Upper lobe of left lung (tissue), 6 donors: ENCODE measurements at places on chromosomes 5 and 9. TPM values are rescaled to one million over a fixed set of nuclear protein-coding genes. Genes with fewer than 3 reads are reported as not detected.
A peak's percentile ranks its signal among the peaks of the same experiment; 100 is the strongest.

DNA sequence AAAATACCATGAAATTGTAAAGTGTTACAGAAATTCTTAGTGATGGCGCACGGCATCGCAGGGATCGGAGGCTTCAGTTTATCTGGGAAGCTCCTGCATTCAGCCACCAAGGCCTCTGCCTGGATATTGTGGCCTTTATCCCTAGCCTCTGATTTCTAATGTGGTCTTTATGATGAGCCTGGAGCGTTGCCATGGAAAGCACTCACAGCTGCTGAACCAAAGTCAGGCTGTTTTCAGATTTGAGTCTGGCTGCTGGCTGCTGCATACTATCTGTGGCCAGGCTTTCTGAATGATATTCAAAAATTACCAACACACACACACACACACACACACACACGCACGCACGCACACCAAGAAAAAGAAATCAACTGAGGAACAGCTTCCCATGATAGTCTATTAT lies 101.1 kb upstream of the ZNF366 start:
- DNase-seq = no peak
- H3K36me3 ChIP-seq = no peaks in the 10 kb centered on the region
- no peak overlapping the region for H3K4me3 ChIP-seq

GRCh38 chr9:119639287-119639955 lies 270.2 kb upstream of the BRINP1 start:
- H3K36me3 ChIP-seq = no peaks in the 10 kb centered on the region
- H3K27me3 ChIP-seq = no peaks in the 10 kb centered on the region
- no peak for DNase-seq

- DNase-seq = no peak
- H3K36me3 ChIP-seq = no peaks in the 10 kb centered on the region
- no peaks in the 10 kb centered on the region for H3K4me1 ChIP-seq
- H3K4me3 ChIP-seq = no peak overlapping the region
- no peaks in the 10 kb centered on the region for H3K27me3 ChIP-seq
Measured at GRCh38 chr9:37715260-37715659, 38.3 kb upstream of the TRMT10B start.

DNA sequence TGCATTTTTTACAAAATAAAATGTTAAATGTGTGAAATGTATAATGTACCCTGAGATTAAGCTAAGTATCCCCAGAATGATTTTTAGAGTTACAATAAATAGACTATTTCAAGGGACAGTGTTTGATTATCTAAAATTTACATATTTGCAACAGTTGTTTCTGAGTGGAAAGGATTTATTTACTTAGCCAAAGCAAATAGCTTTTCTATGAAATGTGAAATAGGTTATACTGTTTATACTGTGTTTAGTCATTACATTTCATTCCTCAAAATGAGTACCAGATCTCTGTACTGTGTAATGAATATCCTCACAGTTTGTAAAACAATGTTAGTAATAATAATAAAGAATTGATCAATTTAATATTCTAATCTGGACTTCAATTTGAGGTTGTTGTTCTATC lies 1019.0 kb downstream of the NR2F1-AS1 start:
- H3K36me3 ChIP-seq = no peaks in the 10 kb centered on the region
- no peak overlapping the region for H3K4me3 ChIP-seq
- no peak overlapping the region for H3K27ac ChIP-seq
- H3K4me1 ChIP-seq = no peaks in the 10 kb centered on the region

- peaks cover 24% of the 10 kb centered on the region for H3K36me3 ChIP-seq
- H3K4me3 ChIP-seq = no peak overlapping the region
- no peak overlapping the region for H3K27ac ChIP-seq
- H3K4me1 ChIP-seq = no peaks in the 10 kb centered on the region
- no peak for DNase-seq
Measured at GRCh38 chr5:151456321-151456940, 9.0 kb downstream of the SLC36A1 start.

GRCh38 chr5:62306896-62307689 lies 1.1 kb downstream of the KIF2A start:
- peak overlapping the region; percentile 76 for H3K4me3 ChIP-seq
- no peaks in the 10 kb centered on the region for H3K27me3 ChIP-seq
- no peak for DNase-seq
- peaks cover 23% of the 10 kb centered on the region for H3K4me1 ChIP-seq

DNA sequence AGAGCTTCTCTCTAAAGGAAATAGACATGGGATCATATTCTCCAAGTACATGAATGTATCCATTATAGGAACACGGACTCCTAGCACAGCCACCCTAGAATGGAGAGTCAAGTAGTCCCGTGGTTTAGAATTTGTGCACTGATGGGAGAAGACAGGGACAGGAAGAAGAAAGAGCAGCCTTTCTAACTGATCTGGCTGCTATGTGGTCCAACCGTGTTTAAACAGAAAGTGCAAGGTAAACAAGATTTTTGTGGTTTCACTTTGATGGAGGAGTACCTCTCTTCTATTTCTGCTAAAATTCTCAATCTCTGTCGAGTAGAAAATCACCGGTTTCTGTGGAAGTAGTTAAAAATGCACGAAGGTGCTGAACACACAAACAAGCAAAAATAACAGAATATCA lies 171.3 kb downstream of the ST8SIA4 start:
- H3K4me3 ChIP-seq = no peak overlapping the region
- no peaks in the 10 kb centered on the region for H3K36me3 ChIP-seq
- H3K27ac ChIP-seq = no peak overlapping the region
- no peaks in the 10 kb centered on the region for H3K4me1 ChIP-seq

Gene GABBR2
- total RNA-seq = 0.15 TPM

Gene FOXI1
- total RNA-seq = not detected

Gene WNK2
- total RNA-seq = 11.0 TPM

Gene GZMA
- total RNA-seq = 4.1 TPM

Gene COL15A1
- 2.9 TPM for total RNA-seq

Gene RASGRF2
- total RNA-seq = 7.7 TPM

Gene OR1L4
- total RNA-seq = not detected
